ENCODE measurements at places on chromosomes 5 and 9. TPM values are rescaled to one million over a fixed set of nuclear protein-coding genes. Genes with fewer than 3 reads are reported as not detected.

The CD72 gene
- polyA plus RNA-seq: 2.8 TPM

The ERCC8 gene
- 6.3 TPM for polyA plus RNA-seq

The IL4 gene
- not detected for polyA plus RNA-seq

The SAXO1 gene
- 0.03 TPM for polyA plus RNA-seq

The PLEKHG4B gene
- 0.88 TPM for polyA plus RNA-seq

DNA sequence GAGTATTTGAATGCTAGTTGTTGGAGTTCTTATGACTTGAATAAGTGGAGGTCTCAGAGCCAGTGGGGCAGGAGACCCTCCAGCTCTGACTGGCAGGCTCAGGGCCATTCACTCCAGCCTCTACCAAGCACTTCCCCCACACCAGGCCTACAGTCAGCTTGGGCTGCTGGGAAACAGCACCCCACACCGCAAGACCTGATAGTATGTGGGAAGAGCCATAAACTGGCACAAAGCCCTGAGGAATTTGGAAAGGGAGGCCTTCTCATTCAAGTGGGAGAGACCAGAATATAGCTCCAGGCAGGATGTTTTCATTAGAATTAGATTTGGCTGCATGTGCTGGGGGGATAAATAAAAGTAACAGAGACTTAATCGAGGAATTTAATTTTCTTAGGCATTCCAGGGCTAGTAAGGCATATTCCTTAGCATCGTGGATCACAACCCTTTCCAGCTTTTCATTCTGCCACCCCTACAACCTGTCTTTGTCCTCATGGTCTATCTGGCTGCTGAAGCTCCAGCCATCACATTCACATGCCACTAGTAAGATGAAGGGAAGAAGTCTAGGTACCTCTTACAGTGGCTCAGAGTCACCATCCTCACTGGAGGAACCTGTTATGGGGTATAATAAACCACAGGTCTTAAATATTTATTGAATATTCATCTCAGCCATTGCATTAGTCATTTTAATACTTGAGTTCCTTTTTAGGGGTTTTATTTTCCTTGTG, 47.5 kb downstream of the TMOD1 start:
- no peak for DNase-seq
- no peak overlapping the region for H3K4me3 ChIP-seq
- peaks cover 41% of the 10 kb centered on the region for H3K36me3 ChIP-seq
- H3K4me1 ChIP-seq: no peaks in the 10 kb centered on the region
- H3K27me3 ChIP-seq: no peaks in the 10 kb centered on the region

DNA sequence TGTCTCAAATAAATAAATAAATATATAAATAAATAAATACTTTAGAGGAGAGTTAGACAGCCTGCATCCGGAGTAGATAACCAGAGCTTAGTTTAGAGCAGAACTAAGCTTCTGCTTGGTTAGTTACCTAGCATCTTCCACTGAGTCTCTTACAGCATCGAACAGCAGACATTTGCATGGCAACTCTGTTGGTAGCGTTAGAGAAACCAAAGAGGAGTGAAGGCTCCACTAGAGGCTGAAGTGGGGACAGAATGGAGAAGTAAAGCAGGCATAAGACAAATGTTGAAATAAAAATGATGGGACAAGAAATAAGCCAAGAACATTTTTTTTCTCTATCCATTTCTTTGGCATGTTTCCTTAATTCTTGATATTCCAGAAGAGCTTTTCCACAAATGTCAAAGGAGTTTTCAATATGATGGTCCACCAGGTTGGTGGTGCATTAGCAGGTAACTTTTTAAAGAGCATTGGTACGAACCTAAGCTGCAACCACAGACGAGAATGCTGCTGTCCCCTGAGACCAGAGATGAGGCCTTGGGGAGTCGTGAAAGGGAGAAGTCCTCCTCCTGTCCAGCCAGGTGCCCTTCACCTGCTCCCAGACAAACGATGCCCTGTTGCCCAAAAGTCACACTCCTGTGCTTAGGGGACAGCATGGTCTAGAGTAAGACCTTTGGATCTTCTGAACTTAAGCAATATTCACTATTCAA, 438.3 kb downstream of the DIRAS2 start:
- no peak overlapping the region for H3K4me3 ChIP-seq
- DNase-seq: no peak
- no peaks in the 10 kb centered on the region for H3K4me1 ChIP-seq
- H3K27me3 ChIP-seq: no peaks in the 10 kb centered on the region

- DNase-seq: no peak
- H3K4me1 ChIP-seq: peaks cover 17% of the 10 kb centered on the region
- no peak overlapping the region for H3K4me3 ChIP-seq
- H3K27ac ChIP-seq: no peak overlapping the region
- no peaks in the 10 kb centered on the region for H3K27me3 ChIP-seq
Observed at GRCh38 chr9:120852240-120853010, 9.7 kb upstream of the PSMD5 start.

DNA sequence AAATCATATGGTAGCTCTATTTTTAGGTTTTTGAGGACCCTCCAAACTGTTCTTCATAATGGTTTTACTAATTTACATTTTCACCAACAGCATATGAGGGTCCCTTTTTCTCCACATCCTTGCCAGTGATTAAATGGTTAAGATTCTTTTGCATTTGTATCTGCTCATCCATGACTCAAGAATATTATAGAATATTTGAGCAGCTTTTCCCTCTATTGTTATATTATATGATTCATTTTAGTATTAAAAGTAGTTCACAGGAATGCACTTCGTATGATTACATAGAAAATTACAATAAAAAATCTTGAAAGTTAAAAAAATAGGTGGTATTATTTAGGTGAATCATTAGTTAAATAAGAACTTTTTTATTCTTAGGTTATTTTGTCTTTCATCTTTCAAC, 140.7 kb downstream of the WDR70 start:
- no peaks in the 10 kb centered on the region for H3K27me3 ChIP-seq
- H3K36me3 ChIP-seq: peaks cover 6% of the 10 kb centered on the region
- no peak overlapping the region for H3K4me3 ChIP-seq
- no peak for DNase-seq
- H3K27ac ChIP-seq: no peak overlapping the region

GRCh38 chr5:155530046-155530445, 516.5 kb downstream of the KIF4B start:
- H3K27ac ChIP-seq: no peak overlapping the region
- DNase-seq: no peak
- H3K4me1 ChIP-seq: no peaks in the 10 kb centered on the region

GRCh38 chr9:22331533-22331932, 115.1 kb upstream of the DMRTA1 start:
- H3K27me3 ChIP-seq: no peaks in the 10 kb centered on the region
- no peaks in the 10 kb centered on the region for H3K36me3 ChIP-seq
- H3K4me3 ChIP-seq: no peak overlapping the region
- no peak overlapping the region for H3K27ac ChIP-seq

DNA sequence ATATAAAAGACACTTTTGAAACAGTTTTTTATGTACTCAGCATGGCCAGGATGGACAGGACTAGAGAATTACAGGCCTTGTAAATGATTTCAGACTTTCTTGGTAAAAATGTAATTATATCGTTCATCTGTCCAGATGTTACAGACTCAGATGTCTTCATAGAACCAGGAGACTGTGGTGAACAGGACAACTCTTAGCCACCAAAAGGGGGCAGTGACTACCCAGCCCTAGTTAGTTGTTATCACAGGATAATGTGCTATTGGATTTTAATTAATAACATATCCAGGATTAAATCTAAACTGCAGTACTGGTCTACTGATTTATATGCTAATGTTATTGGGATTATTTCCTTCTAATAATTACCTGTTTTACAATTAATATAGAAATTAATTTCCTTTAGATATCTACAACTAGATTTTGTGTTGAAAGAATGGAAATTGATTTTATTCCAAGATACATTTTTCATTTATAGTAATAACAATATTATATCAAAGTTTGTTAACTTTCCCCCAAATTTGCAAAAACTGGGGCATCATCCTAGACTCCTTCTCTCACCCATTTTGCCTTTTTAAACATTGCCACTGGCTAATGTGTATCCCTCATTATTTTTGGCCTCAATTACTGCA, 99.4 kb downstream of the MTREX start:
- peaks cover 59% of the 10 kb centered on the region for H3K36me3 ChIP-seq
- H3K27ac ChIP-seq: no peak overlapping the region
- DNase-seq: peak; percentile 78
- H3K4me3 ChIP-seq: no peak overlapping the region
- H3K27me3 ChIP-seq: no peaks in the 10 kb centered on the region
- H3K4me1 ChIP-seq: no peaks in the 10 kb centered on the region

- H3K36me3 ChIP-seq: no peaks in the 10 kb centered on the region
- H3K4me1 ChIP-seq: peaks cover 13% of the 10 kb centered on the region
- H3K27me3 ChIP-seq: no peaks in the 10 kb centered on the region
- DNase-seq: no peak
- no peak overlapping the region for H3K27ac ChIP-seq
Observed at GRCh38 chr5:134071614-134072207, 42.8 kb upstream of the TCF7 start.

DNA sequence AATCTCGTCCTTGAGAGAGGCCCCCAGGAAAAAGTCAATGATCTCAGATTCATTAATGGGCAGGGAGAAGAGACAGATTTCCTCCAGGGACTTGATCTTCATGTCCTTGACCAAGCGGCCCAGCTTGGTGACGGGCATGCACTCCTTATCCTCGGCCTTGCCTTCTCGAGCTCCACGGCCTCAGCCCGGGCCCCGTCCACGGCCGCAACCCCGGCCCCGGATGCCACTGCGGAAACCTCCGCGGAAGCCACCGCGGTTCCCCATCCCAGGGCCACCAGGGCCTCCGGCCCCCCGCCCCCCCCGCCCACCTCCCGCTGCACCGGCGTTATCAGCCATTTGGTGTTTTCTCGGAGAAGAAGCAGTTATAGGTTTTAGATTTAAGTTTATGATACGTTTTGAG, 18.3 kb downstream of the INVS start:
- H3K27me3 ChIP-seq: no peaks in the 10 kb centered on the region
- DNase-seq: no peak
- no peak overlapping the region for H3K27ac ChIP-seq
- peaks cover 4% of the 10 kb centered on the region for H3K4me1 ChIP-seq
- H3K36me3 ChIP-seq: no peaks in the 10 kb centered on the region

DNA sequence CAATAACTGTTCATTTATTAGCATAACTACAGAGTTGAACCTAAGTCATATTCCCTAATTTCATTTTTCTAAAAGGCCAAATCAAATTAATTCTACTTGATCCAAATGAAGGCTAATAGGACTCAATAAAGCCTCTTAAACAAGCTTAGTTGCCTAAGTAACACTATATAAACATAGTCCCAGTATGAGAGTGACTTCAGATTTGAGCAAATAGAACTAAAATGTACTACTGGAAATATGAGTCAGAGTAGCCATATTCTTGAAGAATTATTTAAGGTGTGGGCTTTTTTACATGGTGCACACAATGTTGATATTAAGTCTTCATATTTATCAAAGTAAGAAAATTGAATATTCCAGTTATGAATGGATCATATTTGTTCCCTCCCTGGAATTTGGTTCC, 872.3 kb downstream of the MAT2B start:
- no peaks in the 10 kb centered on the region for H3K4me1 ChIP-seq
- no peak overlapping the region for H3K27ac ChIP-seq
- no peak overlapping the region for H3K4me3 ChIP-seq
- no peak for DNase-seq
- no peaks in the 10 kb centered on the region for H3K36me3 ChIP-seq

- H3K4me3 ChIP-seq: no peak overlapping the region
- no peak for DNase-seq
- peaks cover 20% of the 10 kb centered on the region for H3K4me1 ChIP-seq
Observed at GRCh38 chr5:317086-317811, 4.3 kb upstream of the AHRR start.

GRCh38 chr5:101515721-101516120, 612.6 kb upstream of the ST8SIA4 start:
- H3K4me1 ChIP-seq: no peaks in the 10 kb centered on the region
- DNase-seq: no peak
- no peak overlapping the region for H3K4me3 ChIP-seq

DNA sequence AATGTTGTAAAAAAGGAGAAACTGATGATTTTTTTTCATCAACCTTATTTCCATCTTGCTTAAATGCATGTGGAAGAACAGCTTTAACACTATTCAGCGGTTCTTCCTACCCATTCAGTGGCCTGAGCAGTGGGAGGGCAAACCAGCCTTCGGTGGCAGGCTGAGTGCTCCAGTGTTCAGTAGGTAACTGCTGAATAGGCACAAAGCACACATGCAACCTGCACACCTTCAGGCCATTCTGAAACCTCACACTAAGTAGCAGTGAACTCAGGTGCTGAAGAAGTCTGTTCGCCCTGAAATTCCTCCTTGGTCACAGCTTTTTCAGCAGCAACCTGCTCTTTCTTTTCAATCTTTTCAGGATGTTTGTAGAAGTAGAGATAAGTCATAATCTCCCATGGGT, 26.1 kb downstream of the FBXO4 start:
- peak; percentile 4 for DNase-seq
- H3K4me1 ChIP-seq: peaks cover 3% of the 10 kb centered on the region
- H3K4me3 ChIP-seq: no peak overlapping the region
- no peaks in the 10 kb centered on the region for H3K27me3 ChIP-seq
- no peak overlapping the region for H3K27ac ChIP-seq
- H3K36me3 ChIP-seq: no peaks in the 10 kb centered on the region

GRCh38 chr5:177310757-177311391, 824 bp downstream of the MXD3 start:
- DNase-seq: no peak
- H3K27me3 ChIP-seq: no peaks in the 10 kb centered on the region
- peaks cover 50% of the 10 kb centered on the region for H3K4me1 ChIP-seq
- peaks cover 20% of the 10 kb centered on the region for H3K36me3 ChIP-seq

GRCh38 chr9:123345567-123345955, 10.4 kb upstream of the CRB2 start:
- H3K27me3 ChIP-seq: peaks cover 10% of the 10 kb centered on the region
- no peaks in the 10 kb centered on the region for H3K4me1 ChIP-seq
- no peak overlapping the region for H3K4me3 ChIP-seq
- DNase-seq: peak; percentile 66
- peak overlapping the region; percentile 58 for H3K27ac ChIP-seq

- peak overlapping the region; percentile 16 for H3K4me3 ChIP-seq
- H3K4me1 ChIP-seq: peaks cover 4% of the 10 kb centered on the region
- no peaks in the 10 kb centered on the region for H3K36me3 ChIP-seq
- peak; percentile 57 for DNase-seq
- peak overlapping the region; percentile 70 for H3K27ac ChIP-seq
- no peaks in the 10 kb centered on the region for H3K27me3 ChIP-seq
Observed at GRCh38 chr5:178312880-178313282, 80.3 kb upstream of the PHYKPL start.

DNA sequence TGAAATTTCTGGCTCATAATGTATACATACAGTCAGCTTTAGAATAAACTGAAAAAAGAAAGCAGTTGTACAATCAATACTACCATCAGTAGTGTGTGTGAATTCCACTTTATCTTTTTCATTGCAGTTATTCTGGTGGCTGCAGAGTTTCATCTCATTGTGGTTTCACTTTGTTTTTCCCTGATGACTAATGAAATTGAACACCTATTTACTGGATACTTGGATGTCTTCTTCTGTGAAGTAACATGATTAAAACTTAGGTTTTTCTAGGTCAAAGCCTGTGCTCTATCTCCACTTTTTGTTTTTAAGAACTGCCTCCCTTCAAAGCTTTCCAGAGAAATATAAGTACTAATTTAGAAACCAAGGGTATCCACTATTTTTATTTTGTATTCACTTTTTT, 174.3 kb downstream of the TRPM3 start:
- DNase-seq: no peak
- no peaks in the 10 kb centered on the region for H3K4me1 ChIP-seq
- no peaks in the 10 kb centered on the region for H3K36me3 ChIP-seq
- H3K27me3 ChIP-seq: no peaks in the 10 kb centered on the region
- no peak overlapping the region for H3K27ac ChIP-seq
- H3K4me3 ChIP-seq: no peak overlapping the region
